ENCODE measurements at places on chromosomes 11 and 22. TPM values are rescaled to one million over a fixed set of nuclear protein-coding genes. Genes with fewer than 3 reads are reported as not detected.

C11orf97 gene
- not detected for total RNA-seq

RAG2 gene
- total RNA-seq: not detected

TESMIN gene
- total RNA-seq: 1.4 TPM

OR52N4 gene
- not detected for total RNA-seq

SPA17 gene
- total RNA-seq: 0.68 TPM

RANGAP1 gene
- 56.3 TPM for total RNA-seq

NOX4 gene
- total RNA-seq: 0.23 TPM

DNA sequence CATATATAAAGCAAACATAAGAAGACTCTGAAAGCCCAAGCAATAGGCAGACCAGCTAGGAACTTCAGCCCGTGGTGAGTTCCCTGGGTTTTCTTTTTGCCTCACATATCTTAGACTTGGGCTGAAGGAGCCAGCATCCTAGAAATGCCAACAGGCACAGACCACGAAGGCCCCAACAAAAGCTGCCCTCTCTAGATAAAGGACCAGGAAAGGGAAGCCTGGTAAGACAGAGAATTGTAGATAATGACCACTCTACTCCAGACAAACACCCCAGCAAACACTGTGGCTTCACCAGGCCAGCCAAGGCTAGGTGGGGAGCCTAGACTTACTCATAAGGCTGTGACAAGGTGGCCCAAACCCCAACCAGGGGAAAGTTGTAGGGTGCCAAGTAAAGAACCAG lies 11.2 kb downstream of the GAL start:
- H3K27ac ChIP-seq: no peak overlapping the region
- no peak overlapping the region for H3K4me3 ChIP-seq
- no peaks in the 10 kb centered on the region for H3K36me3 ChIP-seq
- H3K4me1 ChIP-seq: no peaks in the 10 kb centered on the region
- no peaks in the 10 kb centered on the region for H3K27me3 ChIP-seq
- DNase-seq: no peak

DNA sequence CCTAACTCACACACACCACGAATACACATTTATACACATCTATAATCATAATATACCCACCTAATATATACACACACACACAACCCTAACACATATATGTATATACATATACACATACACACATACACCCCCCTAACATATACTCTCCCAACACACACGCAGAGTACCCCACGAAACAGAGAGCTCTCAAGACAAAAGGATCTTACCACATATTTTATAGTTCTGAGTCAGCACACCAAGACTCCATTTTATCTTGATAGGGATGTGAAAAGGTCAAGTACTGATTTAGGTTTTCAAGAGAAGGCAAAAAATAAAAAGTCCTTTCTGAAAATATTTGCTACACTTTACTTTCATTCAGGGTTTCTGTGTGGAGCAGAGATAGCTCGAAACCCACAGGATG lies 1207.2 kb downstream of the LRRC4C start:
- no peaks in the 10 kb centered on the region for H3K4me1 ChIP-seq
- no peak overlapping the region for H3K4me3 ChIP-seq
- H3K36me3 ChIP-seq: no peaks in the 10 kb centered on the region

DNA sequence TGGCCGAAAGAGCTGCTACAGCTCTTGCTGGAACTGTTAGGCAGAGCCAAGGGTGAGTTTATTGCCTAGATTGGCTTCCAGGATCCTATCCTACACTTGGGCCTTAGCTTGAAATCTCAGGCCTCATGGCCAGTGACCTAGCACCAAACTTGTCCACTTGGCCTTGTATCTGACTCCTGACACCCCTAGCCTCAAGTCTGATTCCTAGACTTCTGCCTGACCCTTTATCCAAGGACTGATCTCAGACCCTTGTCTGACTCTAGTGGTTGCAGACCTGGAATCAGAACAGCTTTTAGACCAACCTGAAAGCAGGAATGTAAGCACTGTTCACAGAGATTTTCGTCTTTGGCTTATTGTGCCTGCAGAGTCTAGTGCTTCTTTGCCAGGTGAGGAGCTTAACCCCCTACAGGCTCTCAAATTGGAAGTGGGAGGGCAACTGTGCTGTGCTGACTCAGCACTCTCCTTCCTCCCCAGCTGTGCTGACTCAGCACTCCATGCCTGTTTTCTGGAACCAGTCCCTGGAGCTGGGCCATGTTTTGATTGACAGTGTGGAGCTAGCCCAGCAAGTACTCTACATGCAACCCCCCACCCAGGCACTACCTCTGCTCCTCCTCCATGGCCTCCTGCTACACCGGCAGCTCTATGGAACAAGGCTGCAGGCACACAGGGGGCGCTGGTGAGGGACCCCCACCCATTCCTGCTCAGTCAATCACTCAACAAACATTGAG lies 35.1 kb downstream of the RRP8 start:
- DNase-seq: peak; percentile 63
- no peaks in the 10 kb centered on the region for H3K36me3 ChIP-seq
- H3K4me3 ChIP-seq: no peak overlapping the region
- no peaks in the 10 kb centered on the region for H3K27me3 ChIP-seq

DNA sequence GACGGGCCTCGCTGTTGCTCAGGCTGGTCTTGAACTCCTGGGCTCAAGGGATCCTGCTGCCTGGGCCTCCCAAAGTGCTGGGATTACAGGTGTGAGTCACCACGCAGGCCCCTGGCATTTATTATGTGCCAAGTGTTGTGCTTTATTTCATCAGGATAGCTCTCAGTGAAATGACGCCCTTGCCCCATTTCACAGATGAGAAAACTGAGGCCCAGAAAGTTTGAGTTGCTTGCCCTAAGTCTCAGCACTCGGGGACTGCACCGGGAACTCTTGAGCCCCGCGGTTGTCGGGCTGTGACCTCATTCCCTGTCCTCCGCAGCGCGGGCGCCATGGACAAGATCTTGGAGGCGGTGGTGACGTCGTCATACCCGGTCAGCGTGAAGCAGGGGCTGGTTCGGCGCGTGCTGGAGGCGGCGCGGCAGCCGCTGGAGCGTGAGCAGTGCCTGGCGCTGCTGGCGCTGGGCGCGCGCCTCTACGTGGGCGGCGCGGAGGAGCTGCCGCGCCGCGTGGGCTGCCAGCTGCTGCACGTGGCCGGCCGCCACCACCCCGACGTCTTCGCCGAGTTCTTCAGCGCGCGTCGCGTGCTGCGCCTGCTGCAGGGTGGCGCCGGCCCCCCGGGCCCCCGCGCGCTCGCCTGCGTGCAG lies 7.3 kb downstream of the USP35 start:
- no peak for DNase-seq
- H3K36me3 ChIP-seq: no peaks in the 10 kb centered on the region
- H3K27ac ChIP-seq: no peak overlapping the region
- H3K27me3 ChIP-seq: no peaks in the 10 kb centered on the region
- no peak overlapping the region for H3K4me3 ChIP-seq

GRCh38 chr11:1546536-1547466 lies 25.3 kb downstream of the DUSP8 start:
- H3K36me3 ChIP-seq: no peaks in the 10 kb centered on the region
- H3K4me3 ChIP-seq: no peak overlapping the region
- H3K27me3 ChIP-seq: peaks cover 5% of the 10 kb centered on the region
- H3K4me1 ChIP-seq: no peaks in the 10 kb centered on the region
- H3K27ac ChIP-seq: no peak overlapping the region
- peak; percentile 56 for DNase-seq

GRCh38 chr11:17883946-17884345 lies 128.9 kb downstream of the SERGEF start:
- no peak overlapping the region for H3K27ac ChIP-seq
- H3K36me3 ChIP-seq: no peaks in the 10 kb centered on the region
- no peaks in the 10 kb centered on the region for H3K4me1 ChIP-seq
- DNase-seq: no peak

DNA sequence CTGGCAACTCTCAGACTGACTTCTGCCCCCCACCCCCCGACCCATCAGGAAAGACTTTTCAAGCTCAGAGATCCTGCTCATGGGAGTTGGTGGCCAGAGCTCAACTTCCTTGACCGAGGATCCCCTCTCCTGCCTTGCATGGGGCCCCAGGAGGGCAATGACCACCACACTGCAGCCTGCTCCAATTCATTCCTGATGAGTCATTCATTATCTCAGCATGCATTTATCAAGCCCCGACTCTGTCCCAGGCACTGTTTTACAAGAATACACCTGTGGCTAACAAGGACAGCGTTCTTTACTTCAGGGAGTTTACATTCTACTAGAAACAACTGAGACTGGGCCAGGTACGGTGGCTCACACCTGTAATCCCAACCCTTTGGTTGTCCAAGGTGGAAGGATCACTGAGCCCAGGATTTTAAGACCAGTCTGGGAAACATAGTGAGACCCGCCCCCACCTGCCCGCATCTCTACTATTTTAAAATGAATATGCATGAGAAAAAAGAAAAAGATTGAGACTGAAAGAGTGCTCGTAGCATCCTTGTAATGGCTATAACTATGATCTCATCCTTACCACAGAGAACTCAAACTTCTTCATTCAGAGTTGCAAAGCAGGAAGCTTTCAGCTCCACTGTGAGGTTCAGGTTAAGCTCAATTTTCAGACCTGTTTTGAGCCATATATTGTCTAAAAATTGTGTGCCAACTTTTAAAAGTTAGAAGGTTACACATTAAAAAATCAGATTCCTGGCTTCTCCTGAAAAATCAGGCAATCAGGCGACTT lies 60.4 kb downstream of the FEZ1 start:
- no peak overlapping the region for H3K4me3 ChIP-seq
- H3K4me1 ChIP-seq: no peaks in the 10 kb centered on the region
- no peak for DNase-seq
- no peaks in the 10 kb centered on the region for H3K27me3 ChIP-seq

GRCh38 chr11:78533399-78533798 lies 41.3 kb downstream of the NARS2 start:
- no peaks in the 10 kb centered on the region for H3K36me3 ChIP-seq
- no peak overlapping the region for H3K4me3 ChIP-seq
- H3K27me3 ChIP-seq: no peaks in the 10 kb centered on the region
- DNase-seq: no peak
- no peak overlapping the region for H3K27ac ChIP-seq

GRCh38 chr11:134925432-134925831 lies 513.4 kb upstream of the B3GAT1 start:
- H3K4me3 ChIP-seq: no peak overlapping the region
- no peaks in the 10 kb centered on the region for H3K27me3 ChIP-seq
- no peaks in the 10 kb centered on the region for H3K36me3 ChIP-seq
- no peak for DNase-seq
- no peak overlapping the region for H3K27ac ChIP-seq

GRCh38 chr22:46061124-46061500 lies 84.2 kb upstream of the WNT7B start:
- H3K4me3 ChIP-seq: peak overlapping the region; percentile 12
- H3K27me3 ChIP-seq: no peaks in the 10 kb centered on the region
- H3K4me1 ChIP-seq: peaks cover 16% of the 10 kb centered on the region
- peak overlapping the region; percentile 81 for H3K27ac ChIP-seq
- DNase-seq: no peak

DNA sequence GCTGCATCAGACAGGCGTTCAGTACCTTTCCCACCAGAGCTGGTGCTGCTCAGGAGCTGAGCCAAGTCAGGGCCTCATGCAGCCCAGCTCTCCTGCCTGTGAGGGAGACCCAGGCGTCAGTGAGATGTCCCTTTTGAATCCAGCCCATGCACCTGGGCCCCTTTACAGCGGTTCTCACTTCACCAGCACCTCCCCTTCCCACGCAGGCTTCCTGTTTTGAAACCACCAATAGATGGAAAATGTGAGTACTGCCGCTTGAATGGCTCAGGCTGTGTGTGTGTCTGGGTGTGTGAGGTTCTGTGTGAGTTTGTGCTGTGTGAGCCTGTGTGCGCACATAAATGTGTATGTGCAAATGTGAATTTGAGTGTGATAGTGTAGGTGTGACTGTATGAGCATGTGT lies 88.4 kb downstream of the UBASH3B start:
- no peaks in the 10 kb centered on the region for H3K36me3 ChIP-seq
- no peak for DNase-seq
- H3K27me3 ChIP-seq: no peaks in the 10 kb centered on the region
- no peak overlapping the region for H3K4me3 ChIP-seq

GRCh38 chr22:30609260-30610185 lies 2.5 kb downstream of the TCN2 start:
- H3K36me3 ChIP-seq: no peaks in the 10 kb centered on the region
- H3K4me3 ChIP-seq: no peak overlapping the region
- H3K27ac ChIP-seq: peak overlapping the region; percentile 54
- DNase-seq: no peak
- H3K4me1 ChIP-seq: no peaks in the 10 kb centered on the region

GRCh38 chr11:36243641-36244040 lies 45.6 kb downstream of the COMMD9 start:
- peaks cover 15% of the 10 kb centered on the region for H3K4me1 ChIP-seq
- H3K4me3 ChIP-seq: no peak overlapping the region
- no peak overlapping the region for H3K27ac ChIP-seq

- no peak for DNase-seq
- no peak overlapping the region for H3K4me3 ChIP-seq
- no peaks in the 10 kb centered on the region for H3K36me3 ChIP-seq
- H3K27me3 ChIP-seq: no peaks in the 10 kb centered on the region
Observed at GRCh38 chr22:44254811-44255210, 57.9 kb downstream of the SHISAL1 start.

GRCh38 chr11:125211948-125212340 lies 47.4 kb downstream of the PKNOX2 start:
- H3K27me3 ChIP-seq: no peaks in the 10 kb centered on the region
- H3K27ac ChIP-seq: no peak overlapping the region
- no peak for DNase-seq
- H3K4me1 ChIP-seq: no peaks in the 10 kb centered on the region
- no peaks in the 10 kb centered on the region for H3K36me3 ChIP-seq
- H3K4me3 ChIP-seq: no peak overlapping the region

DNA sequence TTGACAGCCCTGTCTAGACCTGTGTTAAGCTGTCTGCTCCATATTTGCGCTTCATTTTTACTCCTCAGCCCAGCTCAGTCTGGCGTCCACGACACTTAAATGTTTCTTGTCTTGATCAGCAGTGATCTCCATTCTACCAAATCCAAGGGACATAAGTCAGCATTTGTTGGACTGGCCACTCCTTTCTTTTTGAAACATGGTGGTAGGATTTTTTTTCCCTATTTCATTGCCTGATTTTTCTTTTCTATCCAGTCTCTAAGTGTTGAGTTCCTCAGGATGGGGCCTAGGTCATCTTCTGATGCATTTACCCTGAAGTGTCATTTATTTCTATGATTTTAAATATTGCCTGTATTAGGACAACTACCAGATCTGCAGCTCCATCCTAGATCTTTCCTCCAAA lies 873 bp downstream of the NCAPH2 start:
- no peaks in the 10 kb centered on the region for H3K27me3 ChIP-seq
- peaks cover 12% of the 10 kb centered on the region for H3K36me3 ChIP-seq
- H3K4me1 ChIP-seq: peaks cover 10% of the 10 kb centered on the region
- no peak for DNase-seq
- H3K27ac ChIP-seq: peak overlapping the region; percentile 73

- no peak overlapping the region for H3K4me3 ChIP-seq
- no peaks in the 10 kb centered on the region for H3K27me3 ChIP-seq
- H3K4me1 ChIP-seq: no peaks in the 10 kb centered on the region
- no peak overlapping the region for H3K27ac ChIP-seq
Observed at GRCh38 chr11:6871278-6871677, 5.1 kb upstream of the OR10A4 start.

DNA sequence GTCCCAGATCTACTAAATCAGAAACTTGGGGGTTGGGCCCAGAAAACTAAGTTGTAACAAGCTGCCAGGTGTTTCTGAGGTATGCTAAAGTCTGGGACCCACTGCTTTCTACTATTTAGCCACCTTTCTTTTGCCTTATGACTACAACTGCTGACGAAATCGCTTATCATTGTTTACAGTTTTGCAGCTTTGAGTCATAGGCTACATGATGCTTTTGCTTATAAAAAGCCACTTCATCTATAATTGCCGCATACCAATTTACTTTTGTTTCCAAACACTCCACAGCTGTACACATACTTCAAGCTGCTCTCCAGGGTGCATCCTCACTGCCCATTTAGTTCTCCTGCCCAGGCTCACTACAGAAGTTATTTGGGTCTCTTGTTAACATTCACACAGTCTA lies 144.7 kb downstream of the ENTHD1 start:
- no peak overlapping the region for H3K4me3 ChIP-seq
- no peak overlapping the region for H3K27ac ChIP-seq
- H3K36me3 ChIP-seq: no peaks in the 10 kb centered on the region
- no peaks in the 10 kb centered on the region for H3K27me3 ChIP-seq
- no peaks in the 10 kb centered on the region for H3K4me1 ChIP-seq

Measured in right lobe of liver (tissue), 6 donors.